Iris pigment epithelial cell (primary cell): ENCODE measurements at places on chromosomes 2 and 18.
A peak's percentile ranks its signal among the peaks of the same experiment; 100 is the strongest.

DNA sequence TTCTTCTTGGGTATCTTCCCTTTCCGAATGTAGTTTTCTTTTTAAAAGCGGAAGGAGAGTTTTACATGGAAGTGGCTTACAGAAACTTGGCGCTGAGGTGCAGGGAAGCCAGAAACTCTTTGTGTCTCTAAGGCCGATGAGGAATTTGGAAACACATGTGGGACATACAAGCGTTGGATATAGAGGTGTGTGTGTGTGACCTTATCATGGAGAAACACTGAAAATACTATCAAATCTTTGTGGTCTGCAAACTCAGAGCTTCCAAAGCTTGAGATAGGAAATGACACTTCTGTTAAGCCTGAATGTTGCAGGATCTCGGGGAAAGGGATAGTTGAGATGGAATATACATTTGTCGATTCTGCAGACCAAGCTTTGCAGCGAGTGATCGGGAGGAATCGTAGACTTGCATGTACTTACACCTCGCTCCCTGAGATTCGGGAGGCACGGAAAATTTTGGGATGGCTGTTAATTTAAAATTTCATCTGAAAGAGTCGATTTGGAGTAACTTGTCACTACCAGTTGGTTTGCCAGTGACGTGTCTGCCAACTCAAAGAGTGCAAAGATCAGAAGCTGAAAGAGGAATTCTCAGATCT is 1.0 kb downstream of the NAB1 start:
- peak; percentile 43 for DNase-seq

DNA sequence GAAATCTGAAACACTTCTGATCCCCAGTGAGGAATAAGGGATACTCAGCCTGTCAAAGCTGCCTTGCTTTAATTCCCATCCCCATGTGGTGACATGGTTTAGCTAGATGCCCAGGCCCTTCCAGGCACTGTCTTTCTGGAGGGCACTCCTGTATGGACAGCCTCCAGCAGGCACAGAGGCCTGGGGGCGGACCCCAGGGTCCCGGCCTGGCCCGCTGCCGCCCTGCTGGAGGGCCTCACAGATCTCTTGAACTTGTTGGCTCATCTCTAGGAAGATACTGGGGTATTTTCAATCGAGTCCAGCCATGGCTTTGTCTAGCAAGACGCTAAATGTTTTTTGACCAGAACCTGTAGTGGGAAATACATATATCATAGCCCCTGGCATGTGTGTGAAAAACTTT is 21.0 kb upstream of the CNNM3 start:
- DNase-seq: no peak

- DNase-seq: peak; percentile 42
Observed at GRCh38 chr18:3217948-3218647, 1.7 kb downstream of the MYOM1 start.

DNA sequence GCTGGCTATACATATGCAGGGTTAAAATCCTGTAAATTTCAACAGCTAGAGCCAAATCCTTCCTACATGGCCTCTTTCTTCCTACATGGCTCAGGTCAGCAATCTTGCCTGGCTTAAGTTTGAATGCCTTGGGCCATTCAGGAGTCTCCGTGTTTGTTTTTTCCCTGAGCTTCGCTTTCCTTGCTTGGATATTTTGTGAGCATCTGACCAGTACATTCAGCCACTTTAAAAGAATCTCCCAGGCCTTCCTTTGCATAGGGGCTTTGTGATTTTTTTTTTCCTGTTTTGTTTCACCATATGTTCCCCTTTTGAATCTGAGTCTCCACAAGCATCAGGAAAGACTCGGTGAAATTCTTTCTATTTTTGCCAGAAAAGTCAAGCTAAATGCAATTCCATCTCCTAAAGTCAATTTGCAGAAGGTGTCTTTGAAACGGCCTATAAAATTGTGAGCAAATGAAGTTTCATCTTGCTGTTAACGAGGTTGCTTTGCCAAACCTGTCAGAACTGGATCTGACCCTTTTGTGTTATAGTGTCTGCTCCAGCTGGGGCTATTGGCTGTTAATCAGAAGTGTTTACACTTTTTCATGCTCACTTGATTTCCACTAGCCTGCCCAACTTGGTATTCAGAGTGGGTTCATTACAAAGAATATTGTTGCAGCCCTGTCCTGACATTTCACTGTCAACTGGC is 256.9 kb downstream of the DCC start:
- DNase-seq: no peak

DNA sequence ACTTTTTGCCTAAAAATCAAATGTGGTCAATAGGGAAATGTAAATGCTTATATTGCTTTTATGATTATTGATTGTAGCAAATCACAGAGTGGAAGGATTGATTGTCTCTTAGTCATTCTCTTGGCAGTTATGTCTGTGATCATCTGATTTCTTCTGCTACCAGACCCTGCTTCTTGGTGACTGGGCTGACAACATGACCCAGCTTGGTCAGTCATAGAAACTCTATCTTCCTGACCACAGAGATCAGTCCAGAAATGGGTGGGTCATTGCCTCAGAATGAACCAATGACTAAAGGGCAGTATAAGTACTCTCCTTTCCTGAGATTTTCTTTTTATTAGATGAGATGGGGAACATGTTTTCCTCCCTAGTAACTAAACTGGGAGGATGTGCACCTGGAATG is 87.6 kb downstream of the MAIP1 start:
- peak; percentile 77 for DNase-seq

- DNase-seq: no peak
Observed at GRCh38 chr2:112110966-112111365, 27.2 kb upstream of the FBLN7 start.

GRCh38 chr2:49154140-49154539 is at the start of gene FSHR:
FSHR (minus strand) TSS chr2:49154515; CDS start chr2:49154417, 98 bp downstream.
- DNase-seq: no peak

GRCh38 chr2:4964579-4964978 is 727.6 kb upstream of the SOX11 start:
- DNase-seq: no peak

DNA sequence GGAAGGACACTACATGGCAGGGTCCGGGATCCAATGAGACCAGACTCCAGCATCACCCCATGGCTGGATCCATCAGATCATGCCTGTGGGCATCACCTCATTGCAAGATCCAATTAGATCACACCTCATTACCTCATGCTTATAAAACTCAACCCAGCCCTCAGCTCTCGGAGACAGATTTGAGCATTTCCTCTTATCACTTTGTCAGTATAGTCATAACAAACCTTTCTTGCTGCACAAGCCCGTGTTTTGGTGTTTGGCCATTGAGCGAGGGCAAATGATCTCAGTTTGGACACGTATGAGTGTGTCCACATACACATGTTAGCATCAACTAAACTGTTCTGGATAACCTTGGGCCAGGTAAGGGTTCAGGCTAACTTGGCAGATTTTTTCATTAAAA is 58.8 kb downstream of the CCDC195 start:
- DNase-seq: no peak

GRCh38 chr2:133266041-133266925 is 302.0 kb downstream of the NCKAP5 start:
- peak; percentile 41 for DNase-seq

DNA sequence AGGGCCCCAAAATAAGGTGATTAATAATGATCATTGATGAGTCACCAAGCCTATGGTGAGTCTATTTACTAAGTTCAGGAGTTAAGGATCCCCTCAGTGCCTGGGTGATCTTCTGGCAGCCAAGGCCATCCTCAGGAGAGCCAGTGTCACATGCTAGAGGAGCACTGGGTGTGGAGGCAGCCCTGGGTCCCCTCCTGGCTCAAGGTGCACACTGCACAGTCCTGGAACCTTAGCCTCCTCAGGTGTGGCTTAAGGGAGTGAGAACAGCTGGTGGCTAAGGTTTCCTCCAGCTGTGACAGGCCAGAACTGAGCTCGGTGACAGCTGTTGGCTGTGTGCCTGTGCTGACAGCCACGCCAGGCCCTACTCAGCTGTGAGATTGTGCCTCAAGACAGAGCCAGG is 52.1 kb upstream of the ACAA2 start:
- no peak for DNase-seq

GRCh38 chr18:27860011-27860410 is 316.9 kb downstream of the CDH2 start:
- no peak for DNase-seq

DNA sequence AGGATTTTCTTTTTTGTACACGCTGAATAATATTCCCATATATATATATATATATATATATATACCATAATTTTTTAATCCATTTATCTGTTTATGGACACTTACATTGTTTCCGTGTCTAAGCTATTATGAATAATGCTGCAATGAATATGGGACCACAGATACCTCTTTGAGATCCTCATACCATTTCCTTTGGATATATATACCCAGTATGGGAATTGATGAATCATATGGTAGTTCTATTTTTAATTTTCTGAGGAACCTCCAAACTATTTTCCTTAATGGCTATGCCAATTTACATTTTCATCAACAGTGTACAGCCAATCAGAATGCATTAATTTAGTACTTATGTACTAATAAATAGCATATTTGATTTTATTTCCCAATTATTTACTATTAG is 53.1 kb downstream of the MERTK start:
- DNase-seq: no peak
